ENCODE measurements at places on chromosomes 16 and 17. TPM values are rescaled to one million over a fixed set of nuclear protein-coding genes. Genes with fewer than 3 reads are reported as not detected.

The C17orf78 gene
- total RNA-seq: not detected

The UMOD gene
- total RNA-seq: not detected

The TNFRSF13B gene
- total RNA-seq: not detected

The CDC27 gene
- 45.9 TPM for total RNA-seq

The TSR3 gene
- 87.4 TPM for total RNA-seq

The PRR15L gene
- 6.4 TPM for total RNA-seq

The ADAD2 gene
- total RNA-seq: 1.1 TPM

The KIF2B gene
- total RNA-seq: not detected

The CBFB gene
- total RNA-seq: 48.3 TPM

The MLKL gene
- total RNA-seq: 27.7 TPM

The CACNB1 gene
- total RNA-seq: 3.6 TPM

DNA sequence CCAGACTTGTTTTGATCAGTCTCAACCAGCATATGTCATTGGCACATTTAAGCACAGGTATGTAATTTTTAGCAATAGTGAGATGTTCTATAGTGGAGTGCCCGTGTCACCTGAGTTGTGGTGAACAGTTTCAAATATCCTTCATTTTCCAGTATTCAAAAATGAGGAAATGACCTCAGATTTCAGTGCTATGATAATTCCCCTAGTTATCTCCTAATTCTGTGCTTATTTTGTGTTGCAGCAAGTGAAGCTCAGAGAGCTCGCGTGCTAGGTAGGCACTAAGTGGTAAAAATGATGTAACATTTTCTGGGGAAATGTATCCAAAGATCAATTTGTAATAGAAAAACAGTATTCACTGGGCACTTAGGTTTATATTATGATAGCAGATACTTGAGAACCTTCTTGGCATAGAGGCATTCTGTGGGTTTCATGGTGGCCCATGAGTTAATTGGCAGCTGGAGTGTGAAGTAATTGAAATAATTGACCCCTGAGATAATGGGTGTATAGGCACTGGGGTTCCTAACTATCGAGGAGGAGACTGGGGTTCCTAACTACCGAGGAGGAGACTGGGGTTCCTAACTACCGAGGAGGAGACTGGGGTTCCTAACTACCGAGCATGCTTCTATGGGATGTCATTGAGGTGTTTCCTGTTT is 159.1 kb downstream of the PRKCA start:
- no peak overlapping the region for H3K4me3 ChIP-seq
- H3K27ac ChIP-seq: no peak overlapping the region
- no peak for DNase-seq
- H3K4me1 ChIP-seq: peaks cover 20% of the 10 kb centered on the region
- no peaks in the 10 kb centered on the region for H3K36me3 ChIP-seq

GRCh38 chr17:19724501-19725420 is 8.4 kb upstream of the SLC47A2 start:
- no peaks in the 10 kb centered on the region for H3K27me3 ChIP-seq
- no peak for DNase-seq
- H3K4me1 ChIP-seq: peaks cover 74% of the 10 kb centered on the region

DNA sequence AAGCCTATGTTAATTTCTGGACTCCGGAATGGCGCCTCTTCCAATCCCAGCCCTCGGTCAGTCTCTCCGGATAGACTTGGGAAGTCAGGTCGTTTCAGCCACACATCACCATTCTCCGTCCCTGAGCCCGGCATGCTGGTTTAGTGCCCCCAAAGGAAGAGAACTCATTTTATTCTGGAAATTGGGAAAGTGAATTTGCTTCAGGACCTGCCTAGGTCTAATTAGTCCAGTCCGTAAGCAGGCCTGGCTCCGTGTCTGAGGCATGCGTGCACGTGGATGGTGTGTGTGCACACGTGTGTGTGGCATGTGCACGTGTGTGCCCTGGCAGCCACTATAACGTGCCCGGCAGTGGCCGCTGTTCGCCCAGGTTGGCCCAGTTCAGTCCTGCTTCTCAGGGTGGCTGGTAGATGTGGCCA is 77.4 kb downstream of the RPA1 start:
- DNase-seq: no peak
- H3K27me3 ChIP-seq: peaks cover 17% of the 10 kb centered on the region
- no peak overlapping the region for H3K27ac ChIP-seq
- peaks cover 13% of the 10 kb centered on the region for H3K4me1 ChIP-seq
- H3K36me3 ChIP-seq: no peaks in the 10 kb centered on the region

GRCh38 chr16:70608521-70608920 is 37.8 kb upstream of the IL34 start:
- H3K27me3 ChIP-seq: no peaks in the 10 kb centered on the region
- H3K4me1 ChIP-seq: peaks cover 2% of the 10 kb centered on the region
- peak overlapping the region; percentile 59 for H3K27ac ChIP-seq
- no peak overlapping the region for H3K4me3 ChIP-seq

- no peak overlapping the region for H3K27ac ChIP-seq
- H3K4me3 ChIP-seq: no peak overlapping the region
- DNase-seq: no peak
These were observed 4.2 kb upstream of the ALOX15 start for GRCh38 chr17:4645642-4646041.

- H3K36me3 ChIP-seq: no peaks in the 10 kb centered on the region
- no peak for DNase-seq
- H3K4me1 ChIP-seq: peaks cover 6% of the 10 kb centered on the region
- H3K4me3 ChIP-seq: no peak overlapping the region
- no peak overlapping the region for H3K27ac ChIP-seq
These were observed 169.4 kb downstream of the SNX29 start for GRCh38 chr16:12145918-12146317.

DNA sequence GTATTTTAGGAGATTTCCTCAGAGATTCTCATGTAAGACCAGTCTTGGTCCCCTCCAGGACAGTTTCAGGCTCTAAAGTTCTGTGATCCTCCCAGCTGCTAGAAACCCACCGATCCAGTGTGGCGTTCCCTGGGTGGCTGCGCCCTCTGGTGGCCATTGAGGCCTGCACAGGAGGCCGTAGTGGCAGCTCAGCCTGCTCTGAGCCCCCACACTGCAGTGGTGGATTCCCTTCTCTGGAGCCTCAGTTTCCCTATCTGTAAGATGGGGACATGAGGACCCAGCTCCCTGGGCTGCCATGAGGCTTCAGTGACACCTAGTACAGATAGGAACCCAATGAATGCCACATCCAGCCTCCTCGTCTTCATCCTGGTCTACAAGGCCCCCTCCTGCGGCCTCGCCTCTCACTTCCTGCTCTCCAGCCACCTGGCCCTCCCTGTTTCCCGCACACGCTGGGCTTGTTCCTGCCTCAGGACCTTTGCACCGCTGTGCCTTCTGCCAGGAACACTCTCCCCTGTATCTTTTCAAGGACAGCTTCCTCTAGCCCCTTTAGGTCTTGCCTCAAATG is 16.5 kb downstream of the CCDC102A start:
- H3K27ac ChIP-seq: no peak overlapping the region
- peaks cover 34% of the 10 kb centered on the region for H3K36me3 ChIP-seq
- H3K4me1 ChIP-seq: peaks cover 3% of the 10 kb centered on the region
- DNase-seq: no peak
- H3K27me3 ChIP-seq: no peaks in the 10 kb centered on the region
- no peak overlapping the region for H3K4me3 ChIP-seq

DNA sequence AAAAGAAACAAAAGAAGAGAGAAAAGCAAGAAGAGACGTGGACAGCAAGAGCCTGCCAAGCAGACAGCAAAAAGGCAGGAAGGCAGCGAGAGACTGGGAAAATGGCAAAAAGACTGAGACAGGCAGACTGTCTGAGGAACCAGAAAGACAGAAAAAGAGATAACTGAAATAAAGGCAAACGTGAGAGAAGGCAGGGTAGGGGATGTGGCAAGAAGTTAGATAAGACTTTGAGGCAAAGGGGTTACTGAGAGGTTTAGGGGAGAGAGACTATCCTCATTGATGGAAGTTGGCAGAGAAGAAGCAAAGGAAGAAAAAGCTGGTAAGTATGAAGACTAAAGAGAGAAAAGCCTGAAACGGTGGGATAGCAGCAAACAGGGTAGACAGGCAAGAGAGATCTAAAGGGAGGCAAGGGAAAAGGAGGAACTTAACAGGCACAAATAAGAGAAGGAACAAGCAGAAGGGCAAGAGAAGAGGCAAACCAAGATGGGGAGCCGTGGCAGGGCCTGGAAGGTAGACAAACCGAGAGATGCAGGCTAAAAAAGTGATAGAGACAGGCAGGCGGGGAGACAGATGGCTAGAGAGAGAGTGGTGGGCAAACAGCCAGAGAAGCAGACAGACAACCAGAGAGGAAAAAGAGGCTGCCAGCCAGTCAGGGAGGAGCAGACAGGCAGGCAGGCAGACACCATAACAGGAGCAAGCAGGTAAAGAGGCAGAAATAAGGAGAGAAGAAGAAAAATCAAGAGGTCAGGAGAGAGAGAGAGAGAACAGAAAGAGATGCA is 7.1 kb upstream of the CHD3 start:
- no peak overlapping the region for H3K4me3 ChIP-seq
- H3K4me1 ChIP-seq: peaks cover 20% of the 10 kb centered on the region
- DNase-seq: no peak
- no peaks in the 10 kb centered on the region for H3K27me3 ChIP-seq
- peaks cover 39% of the 10 kb centered on the region for H3K36me3 ChIP-seq
- no peak overlapping the region for H3K27ac ChIP-seq

DNA sequence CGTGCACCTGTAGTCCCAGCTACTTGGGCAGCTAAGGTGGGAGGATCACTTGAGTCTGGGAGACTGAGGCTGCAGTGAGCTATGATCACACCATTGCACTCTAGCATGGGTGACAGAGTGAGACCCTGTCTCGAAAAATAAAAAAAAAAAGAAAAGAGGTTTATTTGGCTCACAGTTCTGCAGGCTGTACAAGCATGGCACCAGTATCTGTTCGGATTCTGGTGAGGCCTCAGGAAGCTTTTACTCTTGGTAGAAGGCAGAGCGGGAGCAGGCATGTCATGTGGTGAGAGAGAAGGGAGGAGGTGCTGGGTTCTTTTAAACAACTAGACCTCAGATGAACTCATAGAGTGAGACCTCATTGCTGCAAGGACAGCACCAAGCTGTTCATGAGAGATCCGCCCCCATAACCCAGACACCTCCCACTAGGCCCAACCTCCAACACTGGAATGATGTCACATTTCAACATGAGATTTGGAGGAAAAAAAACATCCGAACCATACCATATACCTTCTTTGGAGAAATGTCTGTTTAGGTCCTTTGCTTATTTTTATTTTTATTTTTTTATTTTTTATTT is 10.3 kb upstream of the RMI2 start:
- H3K36me3 ChIP-seq: no peaks in the 10 kb centered on the region
- no peaks in the 10 kb centered on the region for H3K27me3 ChIP-seq
- no peak overlapping the region for H3K4me3 ChIP-seq
- DNase-seq: no peak

- no peaks in the 10 kb centered on the region for H3K27me3 ChIP-seq
- H3K27ac ChIP-seq: no peak overlapping the region
- peaks cover 10% of the 10 kb centered on the region for H3K4me1 ChIP-seq
- no peaks in the 10 kb centered on the region for H3K36me3 ChIP-seq
These were observed 3.0 kb downstream of the MSI2 start for GRCh38 chr17:57259306-57259705.

GRCh38 chr17:40487371-40488020 is 13.9 kb downstream of the TNS4 start:
- H3K36me3 ChIP-seq: peaks cover 65% of the 10 kb centered on the region
- peak overlapping the region; percentile 69 for H3K27ac ChIP-seq
- H3K27me3 ChIP-seq: no peaks in the 10 kb centered on the region
- DNase-seq: no peak
- peaks cover 32% of the 10 kb centered on the region for H3K4me1 ChIP-seq

GRCh38 chr17:78040440-78041385 is 82.2 kb downstream of the TNRC6C start:
- peak overlapping the region; percentile 92 for H3K27ac ChIP-seq
- H3K4me1 ChIP-seq: no peaks in the 10 kb centered on the region
- no peaks in the 10 kb centered on the region for H3K27me3 ChIP-seq

DNA sequence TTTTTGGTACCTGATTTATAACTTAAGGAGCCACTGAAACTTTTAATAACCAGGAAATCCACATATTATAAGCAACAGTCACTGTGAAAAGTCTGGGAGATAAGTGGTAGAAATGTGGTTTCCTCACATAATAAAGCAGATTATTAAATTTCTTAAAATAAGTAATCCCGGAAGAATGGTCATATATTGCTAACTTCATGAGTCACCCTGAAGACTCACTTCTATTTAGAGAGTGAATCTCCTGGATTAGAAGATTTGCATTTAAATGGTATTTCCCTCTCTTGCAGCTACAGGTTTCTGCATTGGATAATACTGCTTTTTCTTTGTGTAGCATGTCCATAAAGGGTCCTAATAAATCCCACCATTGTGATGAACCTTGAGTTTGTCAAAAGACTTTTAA is 1286.8 kb upstream of the CDH8 start:
- H3K4me3 ChIP-seq: no peak overlapping the region
- H3K27ac ChIP-seq: no peak overlapping the region
- H3K27me3 ChIP-seq: no peaks in the 10 kb centered on the region
- H3K36me3 ChIP-seq: no peaks in the 10 kb centered on the region

- H3K36me3 ChIP-seq: peaks cover 15% of the 10 kb centered on the region
- DNase-seq: no peak
- H3K27me3 ChIP-seq: no peaks in the 10 kb centered on the region
- no peak overlapping the region for H3K27ac ChIP-seq
- peaks cover 9% of the 10 kb centered on the region for H3K4me1 ChIP-seq
- no peak overlapping the region for H3K4me3 ChIP-seq
These were observed 2.0 kb upstream of the SEPHS2 start for GRCh38 chr16:30447512-30448226.

DNA sequence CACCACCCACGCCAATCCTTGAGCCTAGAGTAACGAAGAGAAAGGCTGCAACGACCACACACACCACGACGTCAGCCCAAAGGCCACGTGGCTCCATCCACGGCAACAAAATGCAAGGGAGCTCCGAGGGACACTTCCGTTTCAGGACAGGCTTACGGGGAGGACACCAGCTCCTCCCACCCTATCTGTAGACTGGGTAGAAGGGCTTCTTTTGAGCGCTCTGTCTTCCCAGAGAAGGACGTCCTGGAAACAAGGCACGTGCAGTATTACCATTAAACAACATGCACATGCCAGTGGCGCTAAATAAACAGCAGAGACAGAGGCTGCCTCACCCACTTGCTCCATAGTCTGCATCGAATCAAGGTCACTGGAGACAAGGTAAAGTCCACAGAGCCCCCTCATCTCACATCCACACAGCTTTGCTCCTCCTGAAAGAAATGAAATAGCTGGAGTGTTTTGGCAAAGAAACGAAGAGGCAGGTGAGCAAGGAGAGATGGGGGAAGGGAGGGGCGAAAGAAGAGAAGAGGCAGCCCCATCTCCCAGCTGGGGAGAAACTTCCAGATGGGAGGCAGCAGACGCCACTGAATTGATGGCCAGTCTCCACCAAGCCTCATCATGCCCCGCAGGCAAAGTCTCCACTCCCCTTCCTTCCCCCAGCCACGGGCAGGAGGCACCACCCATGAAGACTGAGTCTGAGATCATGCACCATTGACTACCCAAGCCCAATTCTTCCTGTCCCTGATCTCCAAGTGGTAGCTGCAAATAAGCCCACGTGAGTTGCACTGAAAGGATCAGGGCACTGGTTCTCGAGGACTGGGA is 24.0 kb downstream of the ZFHX3 start:
- H3K36me3 ChIP-seq: no peaks in the 10 kb centered on the region
- no peak overlapping the region for H3K4me3 ChIP-seq
- no peak for DNase-seq
- H3K4me1 ChIP-seq: peaks cover 31% of the 10 kb centered on the region
- no peaks in the 10 kb centered on the region for H3K27me3 ChIP-seq
